ENCODE measurements at places on chromosomes 16 and 17. TPM values are rescaled to one million over a fixed set of nuclear protein-coding genes. Genes with fewer than 3 reads are reported as not detected.

The GNG13 gene
- not detected for total RNA-seq

DNA sequence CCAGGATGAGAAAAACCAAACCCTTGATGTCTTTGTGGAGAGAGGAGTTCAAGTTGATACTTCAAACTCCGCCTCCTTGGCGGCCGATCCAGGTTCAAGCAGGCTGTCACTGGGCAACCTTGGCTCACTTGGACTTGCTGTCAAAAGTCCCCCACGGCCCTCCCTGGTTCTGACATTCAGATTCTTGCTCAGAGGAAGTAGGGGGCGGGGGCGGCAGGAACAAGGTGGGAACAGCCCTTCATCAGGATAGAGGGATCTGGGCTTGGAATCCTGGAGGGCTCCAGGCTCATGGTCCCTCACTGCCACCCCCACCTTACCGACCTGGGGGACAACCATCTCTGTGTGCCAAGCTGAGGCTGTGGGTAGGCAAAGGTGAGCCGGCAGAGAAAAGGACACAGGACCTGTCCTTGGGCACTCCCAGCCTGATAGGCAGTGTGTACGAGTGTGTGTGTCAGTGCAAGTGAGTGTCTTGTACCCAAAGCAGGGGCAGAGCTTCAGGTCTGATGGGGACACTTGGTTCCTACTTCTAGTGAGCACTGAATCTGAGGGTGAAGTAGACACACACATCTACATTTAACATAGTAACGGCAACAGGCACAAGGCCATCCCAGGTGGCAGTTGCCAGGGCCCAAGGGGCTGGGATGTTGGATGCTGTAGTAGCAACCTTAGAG is 6.6 kb upstream of the TSPOAP1 start:
- DNase-seq: peak; percentile 31

DNA sequence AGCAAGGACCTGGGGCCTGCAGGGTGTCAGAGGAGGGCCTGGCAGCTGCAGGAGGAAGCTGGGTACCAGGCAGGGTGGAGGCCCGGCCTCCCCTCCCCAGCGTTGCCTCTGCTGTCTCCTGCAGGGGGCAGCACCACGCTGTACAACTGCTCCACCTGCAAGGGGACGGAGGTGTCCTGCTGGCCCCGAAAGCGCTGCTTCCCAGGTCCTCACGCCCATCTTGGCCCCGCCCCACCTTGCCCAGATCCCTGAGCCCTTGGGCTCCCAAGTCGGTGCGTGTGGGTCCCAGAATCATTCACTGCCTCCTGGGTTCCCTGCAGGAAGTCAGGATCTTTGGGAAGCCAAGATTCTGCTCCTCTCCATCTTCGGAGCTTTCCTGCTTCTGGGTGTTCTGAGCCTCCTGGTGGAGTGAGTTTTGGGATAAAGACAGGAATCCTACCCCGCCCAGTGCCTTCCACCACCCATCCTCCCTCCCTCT is 1.2 kb downstream of the TMEM95 start:
- peak; percentile 98 for DNase-seq

The FBXW10 gene
- not detected for total RNA-seq

- no peak for DNase-seq
These were observed 171.3 kb upstream of the RPL38 start for GRCh38 chr17:74032222-74032621.

- DNase-seq: no peak
These were observed 55.2 kb downstream of the EPN2 start for GRCh38 chr17:19292377-19292711.
